ENCODE measurements at places on chromosomes 1 and 21.

DNA sequence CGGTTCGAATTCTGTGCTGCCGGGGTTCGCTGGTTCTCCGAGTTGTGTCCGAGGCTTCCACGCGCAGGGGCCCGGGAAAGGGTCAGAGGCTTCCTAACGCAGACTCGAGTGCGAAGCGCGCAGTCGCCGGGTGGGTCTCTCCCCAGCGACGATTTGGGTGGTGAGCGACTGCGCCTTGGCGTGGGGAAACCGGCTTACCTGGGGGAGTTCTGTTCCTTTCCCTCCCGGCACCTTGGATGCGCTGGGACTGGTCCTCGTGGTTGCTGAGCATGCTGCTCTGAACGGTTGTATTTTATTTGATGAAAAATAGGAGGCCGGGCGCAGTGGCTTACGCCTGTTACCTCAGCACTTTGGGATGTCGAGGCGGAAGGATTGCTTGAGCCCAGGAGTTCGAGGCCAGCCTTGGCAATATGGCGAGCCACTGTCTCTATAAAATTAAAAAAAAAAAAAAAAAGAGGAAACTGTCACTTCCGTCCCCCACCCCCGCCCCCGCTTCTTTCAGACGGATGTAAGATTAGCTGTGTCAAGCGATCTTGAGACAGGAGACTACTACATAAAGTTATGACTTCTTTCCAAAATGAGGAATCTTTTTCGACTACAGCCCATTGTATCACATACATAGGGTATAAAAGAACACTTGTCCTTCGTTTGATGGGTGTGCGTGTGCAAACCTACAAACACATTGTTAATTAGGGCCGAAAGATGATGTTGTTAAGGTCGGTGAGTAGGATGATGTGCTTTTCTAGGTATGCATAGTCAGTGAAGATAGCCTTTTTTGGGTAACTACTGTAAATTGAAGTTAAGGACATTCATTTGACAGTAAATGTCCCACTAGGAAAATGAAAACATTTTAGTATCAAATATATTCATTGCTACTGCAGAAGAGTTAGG is at the start of gene CCDC18:
Gene CCDC18, plus strand, starts transcription at position 2 of the 891 bp plus-strand sequence. CDS start 2,638 bp downstream, outside the sequence.
- DNase-seq = no peak

DNA sequence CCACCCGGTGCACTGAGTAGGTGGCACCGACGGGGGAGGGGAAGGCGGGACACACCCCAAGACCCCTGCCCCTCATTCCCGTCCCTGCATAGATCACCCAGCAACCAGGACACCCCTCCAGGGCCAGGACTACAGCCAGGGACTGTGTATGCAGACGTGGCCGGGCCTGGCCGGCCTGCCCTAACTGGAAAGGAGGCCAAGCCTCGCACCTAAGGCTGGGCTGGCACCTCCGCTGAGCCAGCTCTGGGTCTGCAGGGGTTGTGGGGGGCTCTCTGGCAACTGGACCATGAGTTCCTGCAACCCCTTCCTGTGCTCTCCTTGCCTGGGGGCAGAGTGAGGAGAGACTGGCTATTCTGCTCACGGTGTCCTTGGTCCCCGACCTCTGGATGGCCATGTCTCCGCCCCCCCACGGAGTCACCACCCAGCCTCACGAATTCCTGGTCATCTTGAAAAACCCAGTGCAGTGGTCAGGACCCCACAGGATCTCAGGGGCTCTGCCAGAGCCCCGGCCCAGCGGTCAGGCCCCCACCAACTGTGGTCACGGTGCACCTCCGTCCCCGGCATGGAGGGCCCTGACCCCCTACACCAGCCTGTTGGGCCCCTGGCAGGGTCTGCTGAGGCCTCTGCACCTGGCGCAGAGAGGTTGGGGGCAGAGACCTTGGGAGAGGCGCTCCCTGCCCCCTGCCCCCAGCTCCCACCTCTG is 1.1 kb upstream of the FNDC10 start:
- no peak for DNase-seq

DNA sequence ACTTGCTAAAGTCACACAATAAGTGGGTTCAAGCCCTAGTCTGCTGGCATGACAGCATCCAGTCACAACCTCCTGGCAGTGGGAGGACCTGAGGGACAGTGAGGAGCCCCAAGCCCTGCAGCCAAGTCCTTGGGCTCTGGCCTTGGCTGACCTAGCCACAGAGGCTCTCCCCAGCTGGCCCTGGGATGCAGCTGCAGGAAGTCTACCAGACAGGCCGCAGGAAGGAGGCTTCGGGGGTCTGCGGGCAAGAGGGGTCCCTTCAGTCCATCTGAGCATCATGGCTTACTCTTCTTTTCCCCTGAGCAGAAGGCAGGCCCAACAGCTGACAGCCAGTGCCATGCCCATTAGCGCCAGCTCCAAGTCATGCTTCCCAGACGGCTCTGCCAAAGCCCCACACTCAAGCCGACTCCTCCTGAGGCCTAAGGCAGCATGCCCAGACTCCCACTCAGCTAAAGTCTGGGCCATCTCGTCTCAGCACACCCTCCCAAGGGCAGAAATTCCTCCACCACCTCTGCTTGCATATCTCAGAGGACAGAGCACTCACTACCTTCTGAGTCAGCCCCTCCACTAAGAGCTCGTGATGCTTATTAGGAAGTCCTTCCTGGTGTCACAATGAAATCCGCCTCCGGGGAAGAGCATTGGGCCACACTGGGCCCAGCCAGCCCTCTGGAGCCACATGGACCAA is 20.1 kb downstream of the SLC1A7 start:
- DNase-seq = no peak

GRCh38 chr1:185291652-185292051 is 25.4 kb downstream of the IVNS1ABP start:
- DNase-seq = no peak

DNA sequence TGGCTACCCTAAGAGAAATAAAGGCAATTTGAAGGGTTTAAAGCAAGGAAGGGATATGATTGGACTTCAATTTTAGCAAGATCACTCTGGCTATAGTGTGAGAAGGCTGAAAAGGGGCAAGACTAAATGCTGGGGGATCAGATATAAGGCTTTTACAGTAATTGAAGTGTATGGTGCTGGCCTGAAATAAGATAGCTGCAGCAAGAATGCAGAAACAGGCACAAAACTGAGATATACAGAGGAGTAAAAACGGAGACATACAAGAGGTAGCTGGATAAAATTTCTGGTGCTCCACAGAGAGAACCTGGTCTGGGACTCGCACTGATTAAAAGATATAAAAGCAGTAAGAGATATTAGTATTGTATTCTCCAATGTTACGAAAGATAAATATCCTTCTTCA is 92.0 kb downstream of the DENND1B start:
- DNase-seq = no peak

DNA sequence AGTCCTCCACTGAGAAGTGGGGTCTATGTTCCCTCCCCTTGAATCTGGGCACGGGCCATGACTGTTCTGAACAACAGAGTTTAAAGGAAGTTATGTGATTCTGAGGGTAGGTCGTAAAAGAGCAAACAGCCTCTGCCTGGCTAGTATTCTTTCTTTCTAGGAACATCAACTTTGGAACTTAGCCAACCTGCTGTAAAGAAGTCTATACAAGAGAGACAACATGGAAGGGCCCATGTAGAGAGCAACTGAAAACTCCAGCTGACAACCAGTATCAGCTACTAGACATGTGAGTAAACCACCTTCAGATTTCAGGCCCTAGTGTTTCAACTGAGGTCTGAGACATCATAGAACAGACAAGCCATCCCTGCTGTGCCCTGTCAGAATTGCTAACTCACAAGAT is 7.5 kb downstream of the SELENOF start:
- no peak for DNase-seq

DNA sequence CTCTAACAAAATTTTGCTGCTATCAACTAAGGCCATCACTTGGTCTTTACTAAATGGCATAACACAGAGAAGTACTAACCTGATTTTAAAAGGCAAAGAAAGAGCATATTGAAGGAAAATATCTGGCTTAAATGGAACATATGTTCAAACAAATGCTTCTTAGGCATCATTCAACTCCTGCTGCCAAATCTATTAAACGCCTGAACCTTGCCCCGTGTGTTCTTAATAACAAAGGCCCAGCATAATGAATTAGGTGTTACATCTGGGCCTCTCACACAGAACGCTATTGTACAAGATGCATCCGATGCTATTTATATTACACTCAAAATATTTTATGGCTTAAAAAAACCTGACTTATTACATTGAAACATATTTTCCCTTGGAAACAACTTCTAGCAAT is 48.4 kb downstream of the B3GALNT2 start:
- no peak for DNase-seq

DNA sequence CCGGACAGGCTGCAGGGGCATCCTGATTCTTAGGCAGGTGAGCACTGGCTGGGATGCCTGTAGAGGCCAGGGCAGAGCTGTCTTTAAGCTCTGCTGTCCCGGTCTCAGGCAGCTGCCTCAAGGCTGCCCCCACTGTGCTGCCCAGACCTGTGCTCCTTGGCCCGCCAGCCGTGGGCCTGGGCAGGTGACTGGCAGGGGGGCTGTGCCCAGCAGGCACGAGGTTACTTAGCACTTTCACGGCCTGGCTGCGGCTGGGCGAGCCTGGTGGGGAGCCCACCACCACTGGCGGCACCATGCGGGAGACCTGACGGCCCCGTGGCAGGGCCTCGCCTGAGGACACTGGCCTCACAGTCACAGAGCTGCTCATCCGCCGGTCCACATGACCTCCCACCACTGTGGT is 8.2 kb downstream of the CRYBG2 start:
- DNase-seq = no peak

DNA sequence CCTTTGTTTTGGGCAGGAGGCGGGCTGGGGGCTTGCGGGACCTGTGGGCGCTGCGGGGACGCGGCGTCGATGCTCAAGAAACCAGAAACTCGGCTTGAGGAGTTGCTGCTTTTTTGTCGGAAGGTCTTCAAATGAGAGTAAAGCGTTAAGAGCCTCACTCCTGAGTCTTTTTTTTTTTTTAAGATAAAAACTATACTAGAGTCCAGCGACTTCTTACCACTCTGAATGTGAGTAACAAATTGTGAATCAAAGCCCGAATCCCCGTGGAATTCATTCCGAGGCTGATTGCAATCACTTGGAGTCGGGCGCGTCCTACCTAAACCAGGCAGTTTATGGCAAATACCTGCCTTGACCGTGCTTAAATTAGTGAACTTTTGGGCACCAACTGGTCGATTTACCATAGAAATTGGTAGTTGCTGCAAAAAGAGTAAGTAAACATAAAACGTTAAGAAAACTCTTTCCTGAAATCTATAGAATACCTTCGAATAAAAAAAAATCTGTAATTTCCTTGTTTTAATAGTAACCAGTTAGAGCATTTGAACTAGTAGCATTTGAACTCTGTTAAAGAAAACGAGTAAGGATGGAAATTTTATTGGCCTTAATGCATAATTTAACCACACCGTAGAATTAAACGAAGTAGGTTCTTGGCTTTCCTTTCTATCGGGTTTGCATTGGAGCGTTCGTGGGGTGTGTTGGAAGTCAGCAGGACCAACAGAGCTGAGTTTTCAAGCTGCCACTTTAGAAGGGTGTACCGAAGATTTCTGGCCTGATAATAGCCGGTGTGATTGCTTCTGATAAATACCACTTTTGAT is 769 bp downstream of the GPSM2 start:
- DNase-seq = no peak

GRCh38 chr21:41338455-41338854 is 21.9 kb downstream of the FAM3B start:
- DNase-seq = no peak

Measured in cortex of kidney (tissue), 1 donor.